Memory B cell (primary cell): ENCODE measurements at places on chromosomes 12 and 14.

- no peak for DNase-seq
Measured at GRCh38 chr12:23942841-23943240, 6.6 kb downstream of the SOX5 start.

GRCh38 chr14:77039285-77040058 lies 11.0 kb upstream of the IRF2BPL start:
- DNase-seq, result no peak

DNA sequence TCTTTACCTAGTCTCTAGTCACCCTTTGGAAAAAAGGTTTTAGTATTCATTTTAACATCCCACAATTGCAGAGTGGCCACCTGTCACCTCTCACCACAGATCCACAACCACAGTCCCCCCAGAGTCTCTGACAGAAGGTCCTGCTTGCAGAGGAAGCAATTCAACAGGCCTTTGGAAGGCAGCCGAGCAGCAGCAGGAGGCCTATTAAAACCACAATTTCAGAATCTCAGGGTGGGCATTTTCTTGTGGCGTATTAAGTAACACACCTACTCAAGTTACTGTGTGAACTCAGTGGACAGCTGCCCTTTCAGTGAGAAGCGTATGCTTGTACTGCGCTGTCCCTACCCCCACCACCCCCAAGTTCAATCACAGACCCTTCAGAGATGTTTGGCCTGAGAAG lies 234.0 kb upstream of the HMGA2 start:
- no peak for DNase-seq

DNA sequence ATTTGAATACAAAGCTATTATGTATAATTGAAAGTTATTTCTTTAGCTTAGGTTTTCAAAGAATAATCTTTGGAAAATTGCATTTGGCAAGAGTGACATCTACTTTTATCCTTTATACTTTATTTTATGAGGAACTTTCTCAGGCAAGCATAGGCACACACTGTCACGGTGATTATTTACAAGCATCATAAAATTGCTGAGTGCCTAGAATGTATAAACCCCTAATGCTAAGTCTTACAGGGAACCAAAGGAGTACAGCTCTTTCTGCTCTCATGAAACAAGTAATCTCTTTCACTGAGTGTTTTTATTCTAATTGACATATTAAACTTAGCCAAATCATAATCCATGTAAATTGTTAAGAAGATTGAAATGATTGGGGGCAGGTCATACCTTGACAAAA lies 154.9 kb downstream of the FSCB start:
- DNase-seq, result no peak

DNA sequence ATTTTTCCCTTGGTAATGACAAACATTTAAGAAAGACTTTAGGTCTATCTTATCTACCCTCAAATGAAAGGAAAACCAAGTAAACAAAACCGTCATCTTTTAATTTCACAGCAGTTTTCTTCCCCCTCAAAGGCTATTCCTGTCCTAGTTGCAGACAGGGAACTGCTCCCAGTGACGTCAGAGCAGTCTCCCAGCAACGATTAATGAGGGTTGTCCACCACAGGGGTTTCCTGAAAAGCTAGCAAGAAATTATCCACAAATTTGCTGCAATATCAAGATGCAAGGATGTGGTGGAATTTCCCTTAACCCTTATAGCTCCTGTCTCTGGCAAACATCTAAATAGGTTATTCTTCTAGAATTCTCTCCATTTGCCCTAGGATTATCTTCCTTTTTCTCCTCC lies 89.1 kb upstream of the STAC3 start:
- DNase-seq, result no peak

GRCh38 chr12:4246116-4246515 lies 27.4 kb upstream of the CCND2 start:
- no peak for DNase-seq

DNA sequence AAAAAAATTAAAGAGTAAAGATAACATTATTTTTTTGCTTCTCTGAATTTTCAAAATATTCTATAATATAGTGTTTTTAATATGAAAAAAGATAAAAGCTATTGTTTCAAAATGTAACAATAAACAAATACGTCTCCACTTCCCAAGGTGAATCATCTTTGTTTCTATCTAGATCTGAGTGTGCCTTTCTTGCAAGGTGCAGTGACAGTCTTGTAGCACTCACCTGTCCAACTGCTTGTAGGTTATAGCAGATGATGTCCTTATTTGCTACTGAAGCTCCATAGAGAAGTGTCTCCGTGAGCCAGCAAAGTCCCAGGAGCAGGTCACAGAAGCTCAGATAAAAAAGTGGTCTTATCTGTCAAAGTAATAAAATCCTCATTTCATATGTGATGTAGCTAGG lies 21.4 kb downstream of the TMEM116 start:
- DNase-seq, result no peak

DNA sequence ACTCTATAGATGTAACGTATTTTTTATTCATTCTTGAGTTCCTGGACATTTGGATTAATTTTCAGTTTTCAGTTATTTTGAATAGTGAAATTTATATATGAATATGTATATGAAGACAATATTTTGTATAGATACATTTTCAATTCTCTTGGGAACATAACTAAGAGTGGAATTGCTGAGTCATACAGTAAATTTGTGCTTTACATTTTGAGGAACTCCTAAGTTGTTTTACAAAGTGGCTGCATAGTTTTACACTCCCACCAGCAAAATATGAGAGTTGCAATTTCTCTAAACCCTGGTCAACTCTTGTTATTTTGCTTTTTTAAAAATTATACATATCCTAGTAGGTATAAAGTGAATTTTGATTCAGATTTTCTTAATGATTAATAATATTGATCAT lies 1838.6 kb upstream of the SEL1L start:
- DNase-seq, result no peak

GRCh38 chr14:92458136-92459029 lies 55.2 kb upstream of the RIN3 start:
- DNase-seq, result no peak

DNA sequence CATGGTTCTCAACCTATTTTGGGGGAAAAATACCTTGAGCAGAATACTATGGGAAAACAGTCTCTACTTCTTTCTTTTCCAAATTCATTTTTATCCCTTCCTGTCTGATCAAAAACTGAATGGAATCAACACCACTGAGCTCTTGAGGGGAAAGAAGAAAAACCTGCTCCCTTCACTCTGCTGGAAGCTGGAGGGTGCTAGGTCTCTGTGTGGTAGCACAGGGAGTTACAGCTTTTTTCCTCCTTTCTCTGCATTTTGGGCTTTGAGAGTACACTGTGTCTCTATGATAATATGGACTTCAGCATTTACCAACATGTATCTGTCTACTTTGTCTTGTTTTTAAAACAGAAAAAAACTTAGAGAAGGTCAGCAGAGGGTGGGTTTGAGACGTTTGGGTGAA lies 417.2 kb upstream of the SYT1 start:
- no peak for DNase-seq

DNA sequence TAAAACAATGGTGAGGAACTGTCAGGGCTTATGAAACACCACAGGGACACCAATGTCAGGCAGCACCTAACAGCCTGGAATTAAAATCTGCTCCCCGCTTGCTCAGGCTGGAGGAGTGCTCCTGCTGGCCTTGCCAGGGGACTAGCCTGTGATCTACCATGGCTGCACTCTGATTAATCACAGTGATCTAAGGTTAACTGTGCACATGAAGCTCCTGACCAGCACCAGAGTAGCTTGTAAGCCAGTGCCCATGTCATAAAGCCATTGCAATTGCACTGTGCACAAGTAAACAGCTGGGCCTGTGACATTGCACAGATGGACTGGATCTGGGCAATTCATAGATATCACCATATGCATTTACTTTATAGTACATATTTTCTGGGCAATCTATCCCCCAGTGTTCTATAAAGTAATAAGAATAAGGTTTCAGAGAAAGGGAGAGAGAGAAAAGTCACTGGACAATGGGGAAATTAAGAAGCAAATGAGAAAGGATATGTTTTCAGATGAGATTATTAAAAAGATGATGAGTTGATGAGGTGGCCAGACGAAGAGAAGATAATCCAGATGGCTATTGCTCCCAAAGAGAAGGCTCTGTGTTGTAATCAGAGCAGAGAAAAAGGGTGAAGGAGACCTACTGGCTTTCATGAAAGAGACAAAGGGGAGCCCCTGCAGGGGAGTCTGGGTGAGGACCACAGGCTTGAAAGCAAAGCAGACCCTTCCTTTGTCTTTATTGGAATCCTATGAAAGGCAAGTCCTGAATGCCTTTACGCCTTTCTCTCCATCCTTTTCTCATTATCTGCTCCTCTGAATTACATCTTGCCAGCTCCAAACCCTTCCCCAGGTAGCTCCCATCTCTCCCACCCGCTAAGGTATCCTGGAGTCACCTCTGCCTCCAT lies 145.8 kb downstream of the SLC38A6 start:
- DNase-seq, result no peak

- no peak for DNase-seq
Measured at GRCh38 chr12:19409376-19409775, 29.9 kb upstream of the AEBP2 start.

DNA sequence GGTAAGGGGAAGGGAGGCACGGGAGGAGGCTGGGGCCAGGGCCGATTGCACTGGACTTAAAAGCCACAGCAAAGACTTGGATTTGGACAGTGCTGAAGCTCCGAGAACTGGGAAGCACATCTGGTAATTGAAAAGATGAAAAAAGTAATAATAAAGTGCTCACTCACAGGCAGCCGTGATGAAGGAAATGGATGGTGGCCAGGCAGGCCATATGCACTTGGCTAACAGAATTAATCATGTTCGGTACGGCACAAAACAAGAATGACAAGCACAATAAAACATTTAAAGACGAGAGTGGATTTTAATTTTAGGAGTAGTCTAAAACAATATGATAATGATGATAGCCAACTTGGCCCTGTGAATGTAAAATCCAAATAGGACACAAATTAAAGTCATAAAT lies 154.3 kb downstream of the VRK1 start:
- DNase-seq, result no peak

GRCh38 chr14:24130380-24130716 lies at the start of gene FITM1:
Gene FITM1, plus strand, starts transcription at chr14:24130659. Its CDS starts 905 bp downstream, at chr14:24131564.
- DNase-seq, result no peak

GRCh38 chr14:51121096-51121495 lies 26.2 kb upstream of the TRIM9 start:
- no peak for DNase-seq

DNA sequence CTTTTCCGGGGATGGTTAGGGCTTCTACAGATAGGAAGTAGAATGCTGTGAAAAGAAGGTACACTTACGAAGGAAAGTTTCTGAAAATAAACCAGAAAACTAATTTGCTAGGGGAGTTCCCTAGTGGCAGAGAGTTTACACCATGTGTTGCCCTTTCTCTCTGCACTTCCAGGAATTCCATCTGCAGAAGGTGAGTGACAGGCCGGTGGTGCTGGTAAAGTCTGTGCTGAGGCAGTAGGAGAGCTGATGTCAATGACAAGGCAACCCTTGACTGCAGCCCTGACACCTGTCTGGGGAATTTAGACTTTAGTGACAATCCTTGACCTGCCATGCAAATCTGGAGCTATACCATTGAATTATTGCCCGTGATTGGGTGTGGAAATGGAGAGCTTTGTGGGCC lies 687.8 kb downstream of the NRXN3 start:
- DNase-seq, result no peak

DNA sequence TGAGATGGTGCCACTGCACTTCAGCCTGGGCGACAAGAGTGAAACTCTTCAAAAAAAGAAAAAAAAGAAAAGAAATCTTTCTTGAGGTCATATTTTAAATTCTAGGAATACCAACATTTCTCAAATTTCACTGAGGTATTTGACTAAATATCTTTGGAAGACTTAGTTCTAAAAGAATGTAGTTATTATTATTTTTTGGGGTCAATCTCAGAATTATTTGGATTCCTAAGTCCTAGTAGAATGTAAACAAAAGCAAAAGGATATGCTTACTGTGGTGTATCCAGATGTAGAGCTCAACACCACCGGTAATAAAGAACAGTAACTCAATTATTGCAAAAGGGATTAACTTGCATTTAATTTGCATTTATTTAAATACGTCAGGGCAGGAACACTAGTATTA lies 25.0 kb downstream of the PRICKLE1 start:
- DNase-seq, result no peak

DNA sequence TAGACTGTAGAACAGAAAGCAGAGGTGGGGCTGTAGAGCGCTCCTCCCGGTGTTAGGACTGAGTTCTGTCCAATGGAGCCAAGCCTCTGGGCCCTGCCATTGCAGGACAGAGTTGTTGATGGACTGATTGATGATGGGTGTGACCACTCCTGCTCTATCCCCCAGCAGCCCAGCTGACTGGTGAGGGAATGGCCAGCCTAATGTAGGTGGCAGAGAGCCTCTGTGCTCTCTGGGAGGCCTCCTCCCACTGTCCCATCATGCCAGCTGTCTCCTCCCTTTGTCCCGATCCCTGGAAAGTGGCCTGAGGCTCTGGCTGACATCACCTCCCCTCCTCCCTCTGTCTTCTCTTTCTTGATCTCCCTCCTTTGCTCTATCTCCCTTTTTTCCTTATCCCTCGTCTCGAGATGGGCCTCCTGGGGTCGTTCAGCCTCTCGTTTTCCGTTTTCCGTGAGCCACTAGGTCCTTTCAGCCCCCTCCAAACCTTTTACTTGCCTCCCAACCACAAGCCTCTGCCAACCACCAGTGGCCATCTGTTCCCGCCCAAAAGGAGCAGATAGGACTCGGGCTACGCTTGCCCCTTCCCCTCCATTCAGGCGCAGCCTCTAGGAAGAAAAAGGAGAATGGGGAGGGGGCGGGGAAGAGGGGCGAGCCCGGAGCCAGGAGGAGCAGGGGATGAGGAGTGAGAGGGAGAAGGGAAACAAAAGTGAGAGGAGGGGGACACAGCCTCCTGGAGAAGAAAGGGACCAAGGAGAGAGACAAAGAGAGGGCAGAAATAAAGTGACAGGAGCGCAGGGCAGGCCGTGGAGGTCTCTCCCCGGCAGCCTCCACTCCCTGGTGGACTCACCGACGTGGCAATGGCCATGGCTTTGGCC lies 572 bp downstream of the EFS start:
- no peak for DNase-seq

DNA sequence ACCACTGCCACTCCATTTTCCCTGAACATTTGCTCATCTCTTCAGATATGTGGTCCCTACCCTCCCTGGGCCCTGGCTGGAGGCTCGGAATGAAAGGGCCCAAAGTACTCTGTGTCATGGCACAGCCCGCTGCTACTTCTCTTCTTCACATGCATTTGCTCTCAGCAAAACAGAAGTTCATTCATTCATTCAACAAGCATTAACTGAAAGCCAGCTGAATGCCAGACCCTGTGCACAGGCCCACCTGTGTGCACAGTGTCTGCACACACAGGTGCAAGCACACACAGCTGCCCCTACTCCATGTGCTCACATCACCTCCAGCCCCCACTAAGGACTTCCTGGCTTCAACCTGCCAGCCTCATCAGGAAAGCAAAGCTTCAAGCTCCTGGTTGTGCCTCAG lies 7.8 kb downstream of the WNT1 start:
- DNase-seq, result no peak

- DNase-seq, result no peak
Measured at GRCh38 chr12:31220633-31221550, 105.1 kb downstream of the SINHCAF start.

- no peak for DNase-seq
Measured at GRCh38 chr14:91817566-91818325, 49.6 kb downstream of the TC2N start.

DNA sequence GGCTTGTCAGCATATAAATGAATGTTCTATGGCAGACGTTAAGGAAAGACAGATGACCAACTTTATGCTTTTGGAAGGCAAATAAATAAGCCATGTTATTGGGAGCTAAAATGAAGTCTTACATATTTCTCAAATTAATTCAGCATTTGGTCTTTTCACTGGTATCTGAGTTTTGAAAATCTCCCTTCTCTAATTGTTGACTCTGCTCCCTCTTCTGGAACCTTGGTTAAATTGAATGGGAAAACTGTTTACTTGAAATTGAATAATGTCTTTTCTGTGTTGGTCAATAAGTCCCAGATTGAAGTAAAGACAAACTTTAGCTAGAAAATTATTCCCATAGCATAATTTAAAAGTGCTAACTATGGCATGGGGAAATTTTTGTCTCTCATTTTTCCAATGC lies 38.7 kb downstream of the LGR5 start:
- DNase-seq, result no peak
